Heart left ventricle (tissue), 16 donors: ENCODE measurements at places on chromosomes 16 and 17.

DNA sequence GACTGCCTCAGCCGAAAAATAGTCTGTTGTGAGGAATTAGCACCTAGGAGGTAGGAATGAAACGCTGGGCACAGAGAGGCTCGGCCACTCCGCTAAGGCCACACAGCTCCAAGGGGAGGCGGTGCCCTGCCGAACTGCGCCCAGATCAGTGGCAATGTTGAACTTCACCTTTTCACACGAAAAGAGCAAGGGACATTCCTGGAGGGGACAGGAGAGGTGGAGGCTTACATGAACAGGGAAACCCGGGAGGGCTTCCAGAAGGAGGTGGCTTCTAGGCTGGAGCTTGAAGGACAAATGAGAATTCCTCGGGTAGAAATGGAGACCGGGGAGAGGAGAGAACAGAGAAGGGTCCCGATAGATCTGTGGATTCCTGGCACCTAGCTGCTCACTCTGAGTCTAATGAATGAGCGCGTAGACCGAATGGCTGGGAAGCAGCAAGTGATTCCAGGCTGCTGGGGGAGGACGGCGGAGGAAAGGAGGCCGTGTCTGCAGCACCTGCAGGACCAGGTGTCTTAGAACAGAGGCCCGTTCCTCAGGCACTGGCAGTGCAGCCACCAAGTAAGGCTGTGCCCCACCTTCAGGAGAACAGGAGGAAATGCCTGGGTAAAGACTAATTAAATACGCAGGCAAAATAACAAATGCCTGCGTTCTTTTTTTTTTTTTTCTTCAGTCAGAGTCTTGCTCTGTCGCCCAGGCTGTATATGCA, 722 bp upstream of the SLC38A10 start:
- no peak for DNase-seq

DNA sequence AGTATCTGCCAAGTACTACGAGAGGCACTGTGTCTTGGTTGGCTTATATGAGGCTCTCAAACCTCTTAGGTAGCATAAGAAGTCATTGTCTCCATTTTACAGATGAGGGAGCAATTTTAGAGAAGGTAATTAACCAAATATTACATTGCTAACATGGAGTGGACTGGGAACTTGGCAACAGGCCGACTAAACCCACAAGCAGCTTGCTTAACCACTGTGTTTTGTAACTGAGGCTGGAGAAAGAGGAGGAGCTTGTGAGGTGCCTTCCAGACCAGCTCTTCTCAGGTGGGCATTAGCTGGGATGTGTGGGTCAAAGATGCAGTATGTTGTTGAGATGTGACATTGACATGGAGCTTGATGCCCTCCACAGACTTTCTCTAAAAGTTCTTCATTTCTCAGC, 835.6 kb upstream of the RBFOX1 start:
- DNase-seq, result no peak

DNA sequence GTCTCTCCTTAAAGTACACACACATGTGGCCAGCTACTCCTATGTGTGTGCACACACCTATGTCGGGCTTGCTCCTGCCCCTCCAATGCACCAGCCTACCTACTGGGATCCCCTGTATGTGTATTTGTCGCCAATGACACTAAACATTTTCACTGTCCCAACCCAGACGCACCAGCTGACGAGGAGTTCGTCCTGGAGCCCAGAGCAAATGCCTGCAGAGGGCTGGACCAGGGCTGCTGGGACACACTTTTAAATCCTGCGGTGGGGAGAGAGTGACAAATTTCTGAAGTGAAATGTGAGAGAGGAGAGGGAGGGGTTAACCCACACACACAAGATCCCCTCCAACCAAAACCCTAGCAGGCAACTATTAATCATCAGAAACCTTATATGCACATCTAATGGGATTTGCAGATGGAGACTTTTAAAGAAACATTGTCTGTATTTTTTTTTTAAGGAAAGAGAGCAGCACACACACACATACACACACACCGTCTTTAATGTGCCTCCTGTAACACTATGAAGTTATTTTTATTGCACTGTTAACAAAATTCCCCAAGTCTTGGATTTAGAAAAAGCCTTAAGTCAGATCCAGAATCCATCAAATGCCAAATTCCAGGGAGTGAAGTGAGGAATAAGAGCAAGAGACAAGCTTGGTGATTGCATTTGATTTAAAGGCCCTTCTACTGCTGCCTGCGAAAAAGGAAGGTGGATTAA, at the start of gene MEOX1:
Gene MEOX1 (minus strand): TSS at position 224 of the 714 bp plus-strand sequence. CDS start 388 bp downstream, outside the sequence.
- peak; percentile 65 for DNase-seq

- no peak for DNase-seq
Measured at GRCh38 chr17:62064029-62064790, 868 bp downstream of the MED13 start.

- DNase-seq, result no peak
Measured at GRCh38 chr17:957856-958421, 21.6 kb downstream of the NXN start.

- no peak for DNase-seq
Measured at GRCh38 chr17:13321951-13322701, 279.6 kb downstream of the HS3ST3A1 start.

DNA sequence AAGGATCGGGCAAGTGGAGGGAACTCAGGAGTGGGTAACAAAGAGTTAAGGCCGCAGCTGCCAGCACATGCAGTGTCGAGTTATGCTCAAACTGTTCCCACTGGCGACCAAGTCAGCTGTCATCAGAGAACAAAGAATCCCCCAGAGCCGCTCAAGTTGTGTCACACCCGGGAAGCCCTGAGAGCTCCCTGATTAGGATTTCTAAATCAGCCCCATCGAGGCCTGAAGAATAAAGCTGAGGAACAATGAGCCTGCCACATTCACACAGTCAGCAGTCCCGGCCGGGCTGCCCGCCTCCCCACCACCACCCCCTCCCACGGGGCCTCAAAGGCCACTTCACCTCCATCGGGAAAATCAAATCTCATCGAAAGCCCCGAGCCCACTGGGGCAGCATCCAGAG, 84.5 kb downstream of the SOX9 start:
- DNase-seq, result no peak

- no peak for DNase-seq
Measured at GRCh38 chr17:65230040-65230439, 92.9 kb downstream of the RGS9 start.

DNA sequence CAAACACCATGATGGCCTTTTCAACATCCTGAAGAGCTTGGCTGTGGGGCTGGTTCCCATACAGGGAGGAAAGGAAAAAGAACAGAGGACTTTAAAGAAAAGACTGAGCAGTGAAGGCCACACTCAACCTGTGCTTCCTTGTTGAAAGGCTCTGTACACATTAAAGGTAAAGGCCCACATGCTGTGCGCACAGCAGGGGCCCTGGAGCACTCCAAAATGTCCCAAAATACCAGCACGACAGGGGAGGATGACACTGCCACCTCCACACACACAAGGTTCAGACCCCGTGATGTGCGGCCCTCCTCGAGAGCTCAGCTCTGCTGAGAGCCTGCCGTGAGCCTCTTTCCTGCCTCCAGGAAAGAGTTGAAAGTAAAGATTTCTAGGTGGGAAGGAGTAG, 36.5 kb downstream of the FANCA start:
- no peak for DNase-seq

DNA sequence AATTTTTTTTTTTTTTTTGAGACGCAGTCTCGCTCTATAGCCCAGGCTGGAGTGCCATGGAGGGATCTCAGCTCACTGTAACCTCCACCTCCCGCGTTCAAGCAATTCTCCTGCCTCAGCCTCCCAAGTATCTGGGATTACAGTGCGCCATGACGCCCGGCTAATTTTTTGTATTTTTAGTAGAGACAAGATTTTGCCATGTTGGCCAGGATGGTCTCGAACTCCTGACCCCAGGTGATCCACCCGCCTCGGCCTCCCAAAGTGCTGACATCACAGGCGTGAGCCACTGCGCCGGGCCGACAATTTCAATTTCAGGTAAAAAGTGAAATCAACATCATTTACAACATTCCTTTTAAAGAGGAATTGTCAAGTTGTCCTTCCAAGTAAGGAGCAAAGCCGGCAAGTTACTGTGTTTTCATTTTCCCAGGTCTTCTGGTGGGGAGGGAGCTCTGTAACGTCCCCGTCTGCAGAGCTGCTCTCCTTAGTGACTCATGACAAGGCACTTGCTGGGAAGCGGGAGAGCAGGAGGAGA, 873 bp downstream of the NPLOC4 start:
- no peak for DNase-seq

- DNase-seq, result no peak
Measured at GRCh38 chr17:4544951-4545216, 10.3 kb downstream of the MYBBP1A start.

GRCh38 chr17:9790889-9791876, at the start of gene DHRS7C:
TSS of gene DHRS7C (minus strand) at chr17:9791592. CDS start at chr17:9791284, 308 bp downstream.
- DNase-seq, result peak; percentile 68

GRCh38 chr16:85026703-85027102, 892 bp upstream of the KIAA0513 start:
- no peak for DNase-seq

DNA sequence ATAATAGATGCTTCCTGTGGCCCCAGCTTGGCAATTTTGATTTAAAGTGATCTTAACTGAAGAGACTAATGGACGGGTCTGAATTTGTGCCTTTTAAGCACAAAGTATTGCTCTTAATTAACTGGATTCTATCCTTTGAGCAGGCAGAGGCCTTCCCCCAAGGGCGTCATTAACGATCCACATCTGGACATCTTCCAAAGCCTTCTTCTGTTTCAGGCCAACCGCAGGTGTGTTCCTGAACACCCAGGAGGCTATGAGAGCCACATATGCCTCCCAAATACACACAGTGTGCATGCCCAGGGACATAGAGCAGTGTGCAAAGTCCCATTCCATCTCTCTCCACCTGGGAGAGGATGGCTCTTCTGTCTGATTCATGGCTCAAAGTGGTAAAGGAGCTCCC, 42.3 kb downstream of the MAPT start:
- DNase-seq, result no peak

GRCh38 chr16:29816694-29817441, 916 bp downstream of the PAGR1 start:
- peak; percentile 81 for DNase-seq

DNA sequence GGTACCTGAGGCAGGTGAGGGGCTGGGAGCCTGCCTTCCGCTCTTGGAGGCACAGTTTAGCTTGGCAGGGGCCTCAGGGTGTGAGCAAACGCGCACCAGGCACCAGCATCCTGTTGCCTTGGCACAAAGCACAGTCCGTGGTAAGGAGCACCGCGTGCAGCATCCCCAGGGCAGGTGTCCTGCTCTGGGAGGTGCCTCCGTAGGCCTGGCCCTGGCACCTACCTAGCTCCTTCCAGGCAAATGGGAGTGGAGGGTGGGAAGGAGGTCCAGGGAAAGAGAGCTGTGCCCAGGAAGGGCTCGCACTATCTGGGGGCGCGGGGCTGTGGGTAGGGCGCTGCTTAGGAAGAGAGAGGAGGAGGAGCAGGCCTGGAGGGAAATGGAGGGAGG, 3.1 kb upstream of the GSE1 start:
- DNase-seq, result no peak

DNA sequence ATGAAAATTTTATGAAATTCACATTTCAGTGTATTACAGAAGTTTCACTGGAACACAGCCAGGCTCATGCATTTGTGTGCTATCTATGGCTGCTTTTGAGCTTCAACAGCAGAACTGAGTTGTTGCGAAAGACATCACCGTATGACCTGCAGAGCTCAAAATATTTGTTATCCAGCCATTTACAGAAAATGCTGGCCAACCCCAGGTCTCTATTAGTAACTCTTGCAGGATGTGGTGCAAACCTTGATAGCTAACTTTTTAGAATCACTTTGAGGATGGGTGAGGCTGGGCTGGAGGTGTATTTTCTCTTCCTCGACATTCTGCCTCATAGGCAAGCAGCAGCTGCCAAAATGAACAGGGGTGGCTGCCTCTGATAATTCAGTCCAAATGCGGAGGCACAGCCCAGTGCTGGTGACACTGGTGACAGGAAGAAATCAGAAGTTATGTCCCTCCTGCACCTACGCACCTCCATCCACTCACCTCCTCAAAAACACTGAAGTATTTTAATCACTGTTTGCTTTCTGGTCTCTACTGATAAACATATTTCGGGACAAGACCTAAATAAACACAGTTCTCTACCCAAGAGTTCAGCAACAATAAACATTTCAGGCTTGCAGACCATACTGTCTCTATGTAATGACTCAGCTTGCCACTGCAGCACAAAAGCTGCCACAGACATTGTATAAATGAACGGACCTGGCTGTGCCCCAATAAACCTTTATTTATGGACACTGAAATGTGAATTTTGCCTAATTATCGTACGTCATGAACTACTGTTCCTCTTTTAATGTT, 28.5 kb downstream of the ARHGAP17 start:
- peak; percentile 63 for DNase-seq

DNA sequence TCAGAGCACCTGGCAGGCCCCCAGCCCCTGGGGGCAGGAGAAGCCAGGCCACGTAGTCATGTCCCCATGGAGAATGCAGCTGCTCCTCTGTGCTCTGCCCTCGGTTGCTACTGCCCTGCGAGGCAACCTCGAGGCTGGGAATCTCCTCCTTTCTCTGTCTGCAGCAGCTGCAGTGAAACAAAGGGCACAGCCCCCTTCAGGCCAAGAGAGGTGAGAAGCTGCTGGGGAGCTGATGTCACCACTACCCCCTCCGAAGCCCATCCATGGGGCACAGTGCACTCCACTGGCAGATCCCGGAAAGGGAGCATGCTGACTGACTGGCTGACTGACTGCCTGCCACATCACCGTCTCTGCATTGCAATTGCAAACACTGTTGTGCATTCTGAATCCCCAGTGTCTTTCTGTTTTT, 103.7 kb downstream of the GRIN2A start:
- no peak for DNase-seq

DNA sequence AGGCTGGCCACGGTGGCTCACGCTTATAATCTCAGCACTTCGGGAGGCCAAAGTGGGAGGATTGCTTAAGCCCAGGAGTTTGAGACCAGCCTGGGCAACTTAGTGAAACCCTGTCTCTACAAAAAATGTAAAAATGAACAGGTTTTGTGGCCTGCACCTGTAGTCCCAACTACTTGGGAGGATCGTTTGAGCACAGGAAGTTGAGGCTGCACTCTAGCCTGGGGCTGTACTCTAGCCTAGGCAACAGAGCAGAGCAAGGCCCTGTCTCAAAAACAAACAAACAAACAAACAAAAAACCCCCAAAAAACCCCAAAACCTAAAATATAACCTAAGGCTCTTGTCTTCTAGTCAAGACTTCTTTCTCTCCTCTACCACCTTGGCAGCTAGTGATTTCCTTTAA, 7.4 kb upstream of the HIGD1B start:
- no peak for DNase-seq
